AG04450 (cell line): ENCODE measurements at places on chromosomes 2 and 18.

DNA sequence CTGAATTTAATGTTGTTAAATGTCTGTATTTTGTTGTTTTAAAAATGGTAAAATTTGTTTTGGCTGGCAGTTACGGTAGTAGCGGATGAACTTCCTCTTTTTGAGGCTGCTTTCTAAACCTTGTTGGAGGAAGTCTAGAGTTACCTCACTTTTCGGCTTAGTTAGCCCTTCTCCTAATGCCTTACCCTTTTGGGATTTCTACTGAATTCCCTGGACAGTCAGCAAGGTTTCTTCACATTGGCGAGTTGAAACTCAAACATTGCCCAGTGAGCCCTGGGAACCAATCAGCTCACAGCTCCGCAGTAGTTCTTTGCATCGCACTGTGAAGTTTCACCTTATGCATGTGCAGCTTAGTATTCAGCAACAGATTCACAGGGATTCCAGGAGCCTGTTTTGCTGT lies 55.2 kb downstream of the TMEM247 start:
- no peak for DNase-seq

- no peak for DNase-seq
Observed at GRCh38 chr2:152097801-152098495, 896 bp downstream of the CACNB4 start.

GRCh38 chr2:75268112-75268511 lies 68.8 kb upstream of the TACR1 start:
- DNase-seq: no peak

DNA sequence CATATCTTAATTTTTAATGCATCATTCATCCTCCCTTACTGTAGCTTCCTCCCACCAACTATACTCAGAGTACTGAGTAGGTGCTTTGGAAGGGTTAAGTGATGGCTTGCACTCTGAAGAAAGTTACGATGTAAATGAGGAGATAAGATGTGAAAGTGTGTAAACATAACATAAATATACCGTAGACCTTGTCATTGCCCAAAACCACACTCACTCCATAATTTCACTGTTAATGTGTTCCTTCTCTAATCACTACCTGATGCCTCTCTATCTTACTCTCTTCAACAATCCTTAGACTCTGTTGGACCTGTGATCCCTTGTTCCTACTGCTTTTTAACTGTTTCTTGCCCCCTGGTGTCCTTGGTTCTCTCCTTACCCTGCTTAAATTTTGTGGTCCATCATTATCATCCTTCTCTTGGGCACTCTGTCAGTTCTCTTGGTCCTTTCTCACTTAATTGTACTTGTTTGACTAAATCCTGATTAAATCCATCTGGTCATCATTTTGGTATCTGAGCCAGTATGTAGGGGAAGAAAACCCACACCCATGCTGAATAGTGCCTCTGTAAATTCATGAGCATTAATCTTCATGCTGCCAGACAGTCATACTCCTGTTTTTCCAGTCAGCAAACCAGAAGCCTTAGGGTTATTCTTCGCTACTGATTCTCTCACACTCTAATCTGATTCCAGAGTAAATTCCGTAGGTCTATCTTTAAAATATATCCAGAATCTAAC lies 45.0 kb downstream of the PMS1 start:
- DNase-seq: no peak

DNA sequence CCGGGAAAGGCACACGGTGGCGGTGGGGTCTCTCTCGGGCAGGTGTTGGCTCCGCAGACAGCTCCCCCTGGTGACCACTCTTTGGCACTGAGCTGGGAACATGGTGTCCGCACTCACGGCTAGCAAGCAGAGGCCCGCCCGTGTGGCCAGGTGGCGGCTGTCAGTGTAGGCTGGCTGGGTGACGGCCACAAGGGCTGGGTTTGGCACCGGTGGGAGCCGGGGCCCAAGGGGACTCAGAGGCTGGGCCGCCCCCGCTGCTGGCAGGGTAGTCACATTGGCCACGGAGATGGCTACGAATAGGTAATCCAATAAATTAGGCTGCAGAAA lies 1071.7 kb downstream of the RPIA start:
- DNase-seq: no peak

DNA sequence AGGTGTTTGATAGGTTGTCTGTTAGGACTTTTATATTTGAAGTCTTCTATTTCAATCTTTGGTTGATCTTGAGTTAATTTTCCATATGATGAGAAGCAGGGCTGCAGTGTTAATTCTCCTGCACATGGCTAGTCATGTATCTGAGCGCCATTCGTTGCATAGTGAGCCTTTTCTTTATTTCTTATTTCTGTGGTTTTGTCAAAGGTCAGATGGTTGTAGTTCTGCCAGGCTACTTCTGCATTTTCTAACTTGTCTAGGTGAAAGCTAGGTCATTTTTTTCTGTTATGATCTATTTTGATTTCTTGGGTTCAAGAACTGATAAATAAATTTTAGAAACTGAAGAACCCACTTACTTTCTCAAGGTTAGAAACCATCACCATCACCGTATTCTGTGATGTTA lies 56.7 kb downstream of the CCDC74A start:
- DNase-seq: no peak

GRCh38 chr18:41529093-41529492 lies 425.9 kb upstream of the PIK3C3 start:
- no peak for DNase-seq

DNA sequence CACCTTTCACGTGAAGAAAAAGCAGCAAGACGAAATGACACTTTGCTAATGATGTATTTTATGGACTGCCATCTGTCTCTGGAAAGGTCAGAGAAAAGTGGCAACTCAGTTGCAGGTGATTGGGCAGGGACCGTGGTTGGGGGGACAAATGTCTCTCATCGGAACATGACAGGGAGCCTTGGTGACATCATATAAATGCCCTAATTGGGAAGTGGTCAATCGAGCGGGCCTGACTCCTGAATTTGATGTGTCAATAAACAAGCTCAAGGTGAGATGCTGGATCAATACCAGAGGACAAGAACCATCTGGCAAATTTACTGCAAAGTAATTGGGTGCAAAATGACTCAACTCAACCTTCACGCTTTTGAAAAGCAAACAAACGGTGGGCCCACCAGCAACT lies 151.9 kb upstream of the SKOR2 start:
- DNase-seq: no peak

- no peak for DNase-seq
Observed at GRCh38 chr2:147511491-147511948, 333.3 kb upstream of the ACVR2A start.

GRCh38 chr2:241514986-241515737 lies 6.8 kb upstream of the STK25 start:
- no peak for DNase-seq

DNA sequence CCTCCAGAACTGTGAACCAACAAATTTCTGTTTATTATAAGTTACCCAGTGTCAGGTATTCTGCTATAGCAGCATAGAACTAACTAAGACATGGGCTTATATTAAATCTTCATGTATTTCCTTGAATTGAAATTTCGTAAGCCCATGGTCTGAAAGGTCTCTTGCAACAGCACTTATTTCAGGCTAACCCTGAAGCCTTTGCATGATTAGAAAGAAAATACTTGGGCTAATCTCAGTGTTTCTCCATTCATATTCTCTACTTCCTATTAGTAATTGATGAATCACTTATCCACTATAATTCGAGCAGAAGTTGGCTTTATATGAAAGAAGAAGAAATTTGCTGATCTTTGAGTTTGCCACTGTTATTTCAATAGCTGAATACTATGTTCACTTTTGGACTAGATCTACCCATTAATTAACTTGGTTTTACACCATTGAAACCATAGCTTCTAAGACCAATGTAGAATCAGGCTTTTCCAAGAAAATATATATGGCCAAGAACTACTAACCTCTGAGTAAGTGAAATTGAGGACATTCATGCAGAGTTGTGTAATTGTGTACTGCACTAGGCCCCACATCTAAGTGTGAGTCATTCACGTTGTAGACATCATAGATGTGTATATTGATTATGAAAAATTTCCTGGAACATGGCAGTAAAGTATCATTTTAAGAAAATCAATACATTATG lies 731.6 kb downstream of the SOCS6 start:
- DNase-seq: no peak

DNA sequence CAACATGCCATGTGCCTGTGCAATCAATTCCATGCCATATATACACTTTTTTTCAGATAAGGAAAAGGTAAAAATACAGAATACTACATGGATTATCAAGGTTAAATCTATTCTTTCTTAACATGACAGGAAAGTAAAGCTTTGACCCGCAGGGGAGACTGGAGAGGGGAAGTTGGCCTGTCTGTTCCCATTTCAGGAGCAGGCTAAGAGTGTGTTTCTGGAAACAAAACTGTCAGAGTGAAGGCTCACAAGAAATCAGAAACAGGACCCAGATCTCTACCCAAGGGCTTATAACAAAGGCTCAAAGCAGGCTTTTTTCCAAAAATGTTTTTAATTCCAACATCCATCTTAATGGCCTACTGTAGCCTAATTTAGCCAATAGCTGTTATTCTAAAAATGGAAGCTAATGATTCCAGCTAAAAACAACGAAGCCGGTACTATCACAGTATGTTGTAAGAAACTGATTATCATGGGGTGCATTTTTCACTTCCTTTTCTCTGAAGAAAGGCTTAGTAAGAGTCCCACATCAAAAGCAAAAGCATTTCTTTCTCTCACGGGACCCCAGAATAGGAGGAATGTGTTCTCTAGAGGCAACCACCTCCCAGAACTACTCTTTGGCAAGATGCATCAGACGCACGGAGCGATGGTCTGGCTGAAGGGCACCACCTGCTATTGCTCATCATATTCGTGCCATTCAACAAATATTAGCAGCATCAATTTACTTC lies 41.4 kb downstream of the FECH start:
- no peak for DNase-seq

DNA sequence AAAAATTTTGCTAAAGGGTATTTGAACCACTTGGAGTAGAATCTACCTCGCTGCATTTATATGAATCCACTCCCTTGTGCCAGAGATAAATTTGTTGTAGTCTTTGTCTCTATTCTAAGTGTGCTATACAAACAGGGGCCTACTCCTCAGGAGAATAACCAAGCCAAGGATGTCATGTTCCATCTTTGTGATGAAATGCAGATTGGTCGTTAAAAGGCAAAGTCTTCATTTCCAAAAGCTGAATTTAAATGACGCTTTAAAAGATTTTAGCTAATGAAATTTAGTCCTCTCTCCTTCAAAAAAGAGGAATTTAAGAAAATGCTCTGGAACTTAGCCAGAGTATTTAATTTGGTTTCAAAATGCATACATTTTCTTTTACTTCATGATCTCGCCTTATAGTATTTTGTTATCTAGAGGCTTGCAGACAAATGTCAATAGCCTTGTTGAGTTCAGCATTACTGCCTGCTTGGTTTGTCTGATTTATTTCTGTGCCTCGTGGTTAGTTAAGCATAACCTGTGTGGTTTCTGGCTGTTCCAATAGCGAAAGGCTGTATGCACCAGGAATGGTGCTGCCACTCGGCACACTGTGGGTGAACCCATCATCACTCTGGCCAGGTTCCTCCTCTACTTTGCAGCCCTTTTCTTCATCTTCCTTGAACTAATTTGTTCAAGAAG lies 417.6 kb downstream of the ZNF521 start:
- no peak for DNase-seq

- DNase-seq: no peak
Observed at GRCh38 chr2:172106108-172106961, 3.6 kb upstream of the DLX2 start.

- DNase-seq: no peak
Observed at GRCh38 chr2:110773401-110773921, 41.1 kb downstream of the ACOXL start.

DNA sequence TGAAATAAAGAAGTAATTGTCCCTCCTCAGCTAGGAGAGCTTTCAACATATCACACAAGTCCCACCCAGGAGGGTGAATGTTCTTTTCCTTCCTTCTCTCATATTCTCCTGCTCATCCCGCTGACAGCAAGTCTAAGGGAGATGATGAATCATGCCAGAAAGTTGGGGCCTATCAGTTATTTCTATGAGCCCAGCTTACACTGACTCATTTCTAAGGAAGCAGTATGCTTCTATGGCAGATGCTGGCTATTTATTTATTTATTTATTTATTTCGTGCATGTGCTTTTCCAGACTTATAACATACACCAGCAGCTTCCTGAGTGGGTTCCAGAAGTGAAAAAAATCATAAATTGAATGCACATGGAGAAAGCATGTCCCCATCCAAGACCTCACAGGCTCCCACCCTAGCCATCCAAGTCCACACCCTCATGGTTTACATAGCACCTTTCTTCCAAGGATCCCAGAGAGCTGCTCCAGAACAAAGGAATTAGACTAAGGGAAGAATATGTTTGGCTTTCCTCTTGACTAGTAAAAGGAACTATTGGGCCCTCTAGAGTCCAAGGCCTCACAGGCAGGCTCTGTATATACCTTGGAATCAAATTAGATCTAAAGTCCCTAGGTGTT lies 1074.2 kb upstream of the ZEB2 start:
- DNase-seq: peak; percentile 34

DNA sequence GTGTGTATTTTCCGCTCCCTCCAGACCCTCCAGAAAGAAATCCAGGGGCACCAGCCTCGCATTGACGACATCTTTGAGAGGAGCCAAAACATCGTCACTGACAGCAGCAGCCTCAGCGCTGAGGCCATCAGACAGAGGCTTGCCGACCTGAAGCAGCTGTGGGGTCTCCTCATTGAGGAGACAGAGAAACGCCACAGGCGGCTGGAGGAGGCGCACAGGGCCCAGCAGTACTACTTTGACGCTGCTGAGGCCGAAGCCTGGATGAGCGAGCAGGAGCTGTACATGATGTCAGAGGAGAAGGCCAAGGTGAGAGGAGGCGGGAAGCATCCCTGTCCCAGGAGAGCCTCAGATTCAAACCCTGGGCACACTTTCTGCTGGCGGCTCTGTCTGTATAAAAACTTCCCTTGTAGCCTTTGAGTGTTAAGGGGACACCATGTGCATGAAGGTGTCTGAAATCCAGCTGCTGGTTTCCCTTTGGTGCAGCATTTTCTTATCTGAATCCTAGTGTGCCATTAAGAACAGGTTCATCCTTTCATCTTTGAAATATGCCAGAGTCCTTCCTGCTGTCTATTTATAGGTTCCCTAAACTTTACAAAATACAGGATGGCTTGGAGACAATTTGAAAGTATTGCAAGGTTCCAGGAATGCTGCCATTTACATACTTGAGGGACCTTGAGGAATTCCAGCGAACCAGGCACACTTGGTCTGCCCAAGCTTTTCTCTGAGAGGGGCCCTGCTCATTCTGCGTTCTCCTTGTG lies 77.1 kb upstream of the EML6 start:
- DNase-seq: no peak

DNA sequence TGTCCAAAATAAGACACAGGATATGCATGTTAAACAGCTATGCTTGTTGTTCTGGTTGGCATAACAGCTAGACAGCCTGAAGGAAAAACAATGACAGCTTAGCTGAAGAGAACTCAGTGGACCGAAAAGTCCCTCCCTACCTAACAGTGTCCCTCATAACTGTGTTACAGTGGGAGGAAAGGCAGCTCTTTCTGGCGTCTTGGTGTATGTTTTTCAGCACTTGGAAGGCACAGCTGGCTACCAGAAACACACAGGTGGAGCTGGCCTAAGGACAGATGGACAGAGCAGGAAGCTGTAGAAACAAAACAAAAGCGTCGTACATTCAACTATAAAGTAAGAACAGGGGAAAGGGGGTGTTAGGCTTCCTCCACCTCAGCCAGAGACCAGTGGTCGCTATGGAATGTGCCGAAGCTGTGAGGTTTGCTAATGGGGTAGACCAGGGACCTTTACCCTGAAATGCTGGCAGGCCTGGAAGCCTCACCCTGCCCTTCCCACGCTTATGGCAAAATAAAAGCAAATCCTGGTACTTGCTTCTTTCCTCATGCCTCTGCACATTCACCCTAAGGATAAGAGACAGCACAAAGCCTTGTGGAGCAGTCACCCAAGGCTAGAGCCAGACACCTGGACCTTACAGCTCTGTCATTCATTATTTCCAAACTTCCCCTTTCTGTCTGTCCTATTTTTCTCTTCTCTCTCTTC lies 103.5 kb upstream of the TRIB2 start:
- no peak for DNase-seq

- no peak for DNase-seq
Observed at GRCh38 chr18:13463526-13464210, 245.1 kb downstream of the LDLRAD4 start.
